Hypothalamus (tissue), 51 donors: ENCODE measurements at places on chromosomes 2 and 18.

DNA sequence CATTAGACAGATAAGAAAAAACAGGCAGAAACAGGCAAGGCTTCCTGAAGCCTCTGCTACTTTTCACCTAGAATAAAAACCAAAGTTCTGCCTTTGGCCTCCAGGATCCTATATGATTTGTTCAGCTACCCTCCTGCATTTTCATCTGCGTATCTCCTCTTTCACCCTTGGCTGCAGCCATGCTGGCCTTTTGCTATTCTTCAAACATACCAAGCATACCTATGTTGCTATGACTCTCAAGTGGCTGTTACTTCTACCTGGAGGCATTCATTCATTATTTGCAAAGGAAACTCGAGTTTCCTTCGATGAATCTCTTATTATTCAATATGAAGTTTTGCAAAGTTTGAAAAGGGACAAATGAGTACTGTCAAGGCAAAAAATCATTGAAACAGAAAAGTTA, 106.4 kb upstream of the HNMT start:
- no peak for DNase-seq

DNA sequence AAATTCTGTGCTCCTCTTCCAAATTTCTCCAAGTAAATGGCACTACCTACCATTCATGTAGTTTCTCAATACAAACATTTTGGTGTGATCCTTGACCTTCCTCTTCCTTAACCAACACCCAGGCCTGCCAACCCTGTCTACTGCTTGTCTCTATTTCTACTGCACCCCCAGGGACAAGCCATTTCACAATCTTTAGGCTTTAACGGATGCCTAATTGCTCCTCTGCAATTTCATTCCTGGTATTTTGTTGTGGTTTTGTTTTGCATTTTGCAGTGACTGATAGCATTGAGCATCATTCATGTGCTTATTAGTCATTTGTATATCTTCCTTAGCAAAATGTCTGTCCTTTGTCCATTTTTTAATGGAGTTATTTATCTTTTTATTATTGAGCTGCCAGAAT, 10.0 kb downstream of the FAP start:
- DNase-seq, result no peak

GRCh38 chr18:77248873-77249568, 627 bp upstream of the GALR1 start:
- no peak for DNase-seq

DNA sequence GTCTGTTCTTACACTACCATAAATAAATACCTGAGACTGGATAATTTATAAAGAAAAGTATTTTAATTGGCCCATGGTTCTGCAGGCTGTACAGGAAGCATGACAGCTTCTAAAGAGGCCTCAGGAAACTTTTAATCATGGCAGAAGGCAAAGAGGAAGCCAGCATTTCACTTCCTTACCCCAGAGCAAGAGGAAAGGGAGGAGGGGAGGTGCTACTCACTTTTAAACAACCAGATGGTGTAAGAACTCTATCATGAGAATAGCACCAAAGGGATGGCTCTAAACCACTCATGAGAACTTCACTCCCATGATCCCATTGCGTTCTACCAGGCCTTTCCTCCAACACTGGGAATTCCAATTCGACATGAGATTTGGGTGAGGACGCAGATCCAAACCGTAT, 344.4 kb upstream of the SLC39A10 start:
- no peak for DNase-seq

DNA sequence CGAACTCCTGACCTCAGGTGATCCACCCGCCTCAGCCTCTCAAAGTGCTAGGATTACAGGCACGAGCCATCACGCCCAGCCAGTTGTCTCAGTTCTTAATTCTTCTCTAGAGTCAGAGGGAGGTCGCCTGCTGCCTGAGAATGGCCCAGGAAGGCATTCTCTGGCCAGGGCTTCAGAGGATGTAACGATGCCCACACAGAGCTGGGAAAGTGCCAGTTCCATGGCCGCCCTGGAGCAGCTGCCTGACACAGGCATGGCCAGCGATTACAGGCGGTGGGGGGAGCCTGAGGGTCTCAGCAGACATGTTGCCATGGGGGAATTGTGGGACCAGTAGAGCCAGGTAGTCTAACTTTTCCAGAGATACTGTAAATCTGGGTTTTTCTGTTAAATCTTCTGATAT, 25.6 kb upstream of the DNMT3A start:
- no peak for DNase-seq

DNA sequence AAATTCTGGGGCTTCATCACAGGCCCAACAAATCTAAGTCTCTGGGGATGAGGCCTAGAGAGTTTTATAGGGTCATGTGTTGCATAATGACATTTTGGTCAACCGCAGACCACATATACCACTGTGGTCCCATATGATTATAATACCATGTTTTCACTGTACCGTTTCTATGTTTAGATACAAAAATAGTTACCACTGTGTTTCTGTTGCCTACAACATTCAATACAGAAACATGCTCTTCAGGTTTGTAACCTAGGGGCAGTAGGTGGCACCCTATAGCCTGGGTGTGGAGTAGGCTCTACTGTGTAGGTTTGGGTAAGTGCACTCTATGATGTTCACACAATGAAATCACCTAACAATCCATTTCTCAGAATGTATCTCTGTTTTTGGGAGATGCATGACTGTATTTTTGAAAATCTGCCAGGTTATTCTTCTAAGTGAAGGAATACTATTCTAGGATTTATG, 485.2 kb downstream of the PTPRM start:
- no peak for DNase-seq

DNA sequence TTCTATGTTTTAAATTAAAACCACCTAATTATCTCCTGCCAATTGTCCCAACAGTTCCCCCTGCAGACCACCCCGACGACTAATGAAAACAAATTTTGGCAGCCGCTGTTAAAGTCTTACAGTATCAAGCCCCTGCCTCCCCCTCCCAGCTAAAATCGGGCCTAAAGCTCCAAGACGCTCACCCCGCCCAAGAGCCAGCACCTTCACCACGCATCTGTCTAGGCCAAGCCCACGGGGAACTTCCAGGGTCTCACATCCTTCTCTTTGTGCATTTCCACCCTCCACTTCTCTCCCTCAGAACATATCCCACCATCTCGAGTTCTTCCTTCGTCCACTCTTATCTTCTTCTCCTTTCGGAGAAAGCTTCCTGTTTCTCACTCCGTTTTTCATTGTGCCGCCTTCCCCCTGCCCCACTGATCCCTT, 445 bp downstream of the PRPF40A start:
- DNase-seq, result peak; percentile 30

GRCh38 chr2:121966663-121967062, 211.2 kb downstream of the TSN start:
- DNase-seq, result no peak

GRCh38 chr18:32909798-32910561, 137.2 kb upstream of the KLHL14 start:
- no peak for DNase-seq

DNA sequence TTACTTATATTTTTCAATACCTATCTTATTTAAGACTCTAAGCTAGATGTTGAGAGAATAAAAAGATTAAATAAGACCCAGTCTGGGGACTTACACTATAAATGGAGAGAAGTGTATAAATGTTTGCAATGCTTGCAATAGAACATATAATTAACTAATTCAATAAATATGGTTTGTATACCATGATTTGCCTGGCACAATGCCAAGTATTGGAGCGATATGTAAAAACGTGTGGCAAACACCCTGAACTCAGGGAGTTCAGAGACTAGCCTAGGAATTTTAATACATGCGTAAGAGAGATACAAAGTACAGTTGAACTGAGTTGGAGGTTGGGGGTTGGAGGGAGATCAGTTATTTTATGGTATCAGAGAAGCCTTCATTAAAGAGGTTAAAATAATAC, 251.8 kb upstream of the DDX18 start:
- no peak for DNase-seq

DNA sequence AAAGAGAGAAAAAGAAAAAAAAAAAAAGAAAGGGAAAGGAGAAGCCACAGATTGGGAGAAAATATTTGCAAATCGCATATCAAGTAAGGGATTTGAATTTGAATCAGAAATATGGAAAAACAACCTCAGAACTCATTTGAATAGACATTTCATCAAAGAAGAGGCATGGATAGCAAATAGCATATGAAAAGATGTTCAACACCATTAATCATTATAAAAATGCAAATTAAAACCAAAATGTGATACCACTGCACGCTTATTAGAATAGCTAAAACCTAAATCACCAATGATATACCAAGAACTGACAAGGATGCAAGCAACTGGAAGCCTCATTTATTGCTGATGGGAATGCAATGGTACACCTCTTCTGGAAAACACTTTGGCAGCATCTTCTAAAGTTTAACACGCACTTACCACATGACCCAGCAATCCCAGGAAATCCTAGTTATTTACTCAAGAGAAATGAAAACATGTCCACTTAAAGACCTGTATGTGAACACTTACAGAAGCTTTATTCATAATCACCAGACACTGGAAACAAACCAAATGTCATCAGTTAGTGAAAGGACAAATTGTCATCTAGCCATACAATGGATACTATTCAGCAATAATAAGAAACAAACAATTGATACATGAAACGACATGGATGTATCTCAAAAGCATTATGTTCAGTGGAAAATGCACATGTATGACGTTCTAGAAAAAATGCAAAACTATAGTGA, 10.3 kb downstream of the DNER start:
- peak; percentile 32 for DNase-seq

DNA sequence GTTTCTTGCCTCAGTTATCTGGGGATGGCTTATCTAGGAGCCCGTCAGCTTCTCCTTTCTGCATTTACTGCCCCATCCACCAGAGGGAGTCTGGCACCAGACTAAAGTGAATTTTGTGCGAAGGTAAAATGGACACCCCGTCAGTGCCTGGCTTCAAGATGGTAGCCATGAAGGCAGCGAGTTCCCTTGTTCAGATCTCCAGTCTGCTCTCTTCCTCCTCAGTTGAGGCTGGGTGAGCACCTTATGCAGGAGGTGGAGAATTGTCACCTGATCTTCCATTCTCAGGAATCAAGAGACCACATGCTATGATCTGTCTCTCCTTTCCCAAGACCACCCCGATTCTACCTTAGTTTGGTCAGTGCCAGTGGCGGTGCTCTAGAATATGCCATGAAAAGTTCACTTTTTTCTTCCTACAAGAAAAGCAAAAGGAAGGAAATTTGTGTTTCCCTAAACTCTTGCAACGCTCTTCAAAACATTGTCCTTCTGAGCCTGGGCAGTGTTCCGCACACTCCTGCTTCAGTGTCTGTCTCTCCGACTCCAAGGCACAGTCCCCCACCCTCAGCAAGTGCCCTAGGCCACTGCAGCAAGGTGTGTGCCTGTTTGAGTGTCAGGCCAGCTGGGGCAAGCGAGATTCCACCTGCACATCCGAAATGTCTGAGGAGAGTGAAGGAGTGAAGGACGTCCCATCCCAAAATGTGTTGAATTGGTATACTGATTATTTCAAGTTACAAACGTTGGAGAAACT, 168.6 kb downstream of the SS18 start:
- no peak for DNase-seq

- DNase-seq, result no peak
These were observed 7.0 kb downstream of the NCKAP5 start for GRCh38 chr2:133561045-133561852.

- no peak for DNase-seq
These were observed 715 bp upstream of the MEMO1 start for GRCh38 chr2:32011485-32011960.

- peak; percentile 71 for DNase-seq
These were observed at the start of gene IAH1 for GRCh38 chr2:9474361-9475057. IAH1 (plus strand) TSS chr2:9474551; CDS start chr2:9474567, 16 bp downstream.

DNA sequence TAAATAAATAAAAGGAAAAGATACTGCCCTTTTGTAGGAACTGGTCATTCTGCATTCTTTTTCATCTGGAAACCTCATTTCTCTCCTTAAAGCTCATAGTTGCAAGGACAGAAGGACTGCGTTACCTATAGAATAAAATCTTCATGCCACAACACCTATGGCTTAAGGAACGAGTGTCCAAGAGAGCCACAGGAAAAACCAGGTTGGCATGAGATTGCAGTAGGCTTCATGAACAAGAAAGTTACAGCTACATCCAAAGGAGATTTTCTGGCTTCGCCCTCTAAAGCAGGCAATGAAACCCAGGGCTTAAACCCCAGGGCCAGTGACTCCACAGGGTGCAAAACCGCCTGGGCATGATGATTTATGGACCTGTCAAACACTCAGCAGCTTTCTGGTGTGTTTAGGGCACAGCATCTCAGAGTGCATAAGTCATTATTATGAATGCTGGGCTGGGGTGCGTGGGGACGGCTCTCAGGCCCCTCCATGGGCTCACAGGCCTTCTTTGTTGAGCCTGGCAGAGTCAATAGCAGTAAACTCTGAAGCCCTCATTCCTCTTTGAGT, 30.7 kb upstream of the PIEZO2 start:
- DNase-seq, result no peak

DNA sequence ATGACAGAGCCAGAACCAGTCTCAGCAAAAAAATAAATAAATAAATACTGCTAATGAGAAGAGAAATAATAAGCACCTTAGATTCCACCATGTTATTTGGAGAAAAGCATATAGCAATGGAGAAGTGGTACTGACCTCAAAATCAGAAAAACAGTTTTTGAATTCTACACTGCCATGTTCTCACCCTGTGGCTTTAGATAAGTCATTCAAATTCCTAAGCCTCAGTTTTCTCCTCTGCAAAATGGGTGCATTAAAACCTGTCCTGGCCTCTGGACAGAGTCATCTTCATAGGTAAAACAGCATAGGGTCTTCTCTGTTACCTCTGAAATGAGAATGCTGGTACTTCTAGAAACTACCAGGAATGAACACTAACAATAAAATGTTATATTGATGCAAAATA, 62.2 kb upstream of the RMP24 start:
- no peak for DNase-seq

DNA sequence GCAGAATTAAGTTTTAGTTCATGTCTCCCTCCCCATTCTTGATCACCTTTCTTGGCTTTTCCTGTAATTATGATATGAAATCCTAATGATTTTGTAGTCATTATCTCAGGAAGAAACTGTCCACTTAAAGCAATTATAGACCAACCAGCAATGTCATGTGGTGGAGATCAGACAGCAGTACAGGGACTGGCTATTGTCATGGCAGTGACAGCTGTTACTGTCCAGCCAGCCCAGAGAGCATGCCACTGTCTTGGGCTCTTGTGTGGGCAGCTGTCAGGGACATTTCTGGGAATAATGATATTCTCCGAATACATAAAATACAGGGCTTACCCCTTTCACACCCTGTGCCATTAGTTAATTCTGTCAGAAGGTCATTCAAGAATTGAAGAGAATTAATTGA, 355.3 kb upstream of the RAB12 start:
- DNase-seq, result no peak

DNA sequence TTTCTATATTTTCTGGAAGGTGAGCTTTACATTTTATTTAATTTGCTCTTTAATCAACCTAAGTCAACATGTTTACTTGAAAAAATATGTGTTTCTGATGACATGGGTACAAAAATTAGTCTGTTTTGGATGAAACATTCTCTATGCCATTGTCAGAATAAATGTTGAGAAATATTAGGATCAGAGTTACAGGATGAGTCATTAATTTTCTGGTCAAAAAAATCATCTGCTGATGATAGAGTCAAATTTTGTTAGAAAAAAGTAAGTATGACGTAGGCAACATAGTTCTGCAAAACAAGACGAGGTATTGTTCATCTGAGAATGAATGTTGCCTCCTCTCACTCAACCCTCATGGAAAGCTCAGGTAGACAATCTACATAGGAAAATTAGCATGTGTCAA, 107.6 kb upstream of the CAVIN2 start:
- no peak for DNase-seq

- no peak for DNase-seq
These were observed 800.8 kb upstream of the ID2 start for GRCh38 chr2:7881063-7881462.
